ENCODE measurements at places on chromosomes 4 and X. TPM values are rescaled to one million over a fixed set of nuclear protein-coding genes. Genes with fewer than 3 reads are reported as not detected.

DNA sequence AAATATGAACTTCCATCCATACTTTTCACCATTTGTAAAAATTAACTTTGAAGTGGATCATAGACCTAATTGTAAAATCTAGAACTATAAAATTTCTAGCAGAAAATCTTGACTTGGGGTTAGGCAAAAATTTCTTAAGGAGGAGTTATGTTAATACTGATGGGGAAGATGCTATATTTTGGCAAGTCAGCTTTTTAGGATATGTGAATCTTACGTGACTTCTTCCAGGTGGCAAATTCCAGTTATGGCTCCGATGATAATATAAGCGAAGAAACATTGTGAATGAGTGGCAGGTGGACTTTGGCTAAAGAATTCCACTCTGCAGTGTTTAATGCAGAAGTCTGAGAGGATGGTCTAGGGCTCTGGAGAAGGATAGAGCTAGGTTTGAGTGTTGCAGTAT is 1.5 kb downstream of the PRPS2 start:
- H3K36me3 ChIP-seq = no peaks in the 10 kb centered on the region
- H3K27me3 ChIP-seq = peaks cover 21% of the 10 kb centered on the region
- DNase-seq = no peak
- no peaks in the 10 kb centered on the region for H3K4me1 ChIP-seq
- H3K27ac ChIP-seq = no peak overlapping the region

DNA sequence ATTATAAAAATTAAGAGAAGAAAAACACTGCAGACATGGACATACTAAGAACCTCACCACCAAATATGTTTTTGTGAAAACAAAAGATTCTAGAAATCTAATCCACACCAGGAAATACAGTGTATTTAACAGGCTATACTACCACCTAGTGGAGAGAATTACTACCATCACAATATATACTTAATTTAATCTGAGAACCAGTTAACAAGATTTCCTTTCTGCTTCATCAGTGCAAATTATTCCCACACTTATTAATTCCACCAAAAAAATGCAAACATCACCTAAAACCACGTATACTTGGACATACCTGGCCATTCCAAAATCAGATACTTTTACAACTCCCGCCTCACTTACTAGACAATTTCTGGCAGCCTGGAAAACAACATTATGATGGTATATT is 7.0 kb upstream of the TXK start:
- no peaks in the 10 kb centered on the region for H3K27me3 ChIP-seq
- no peak overlapping the region for H3K4me3 ChIP-seq
- H3K27ac ChIP-seq = no peak overlapping the region
- H3K36me3 ChIP-seq = peaks cover 31% of the 10 kb centered on the region
- H3K4me1 ChIP-seq = no peaks in the 10 kb centered on the region

GRCh38 chrX:47543496-47543895 is 17.5 kb upstream of the ARAF start:
- no peak overlapping the region for H3K27ac ChIP-seq
- no peak overlapping the region for H3K4me3 ChIP-seq
- H3K36me3 ChIP-seq = no peaks in the 10 kb centered on the region
- no peak for DNase-seq
- peaks cover 6% of the 10 kb centered on the region for H3K4me1 ChIP-seq

- no peak for DNase-seq
- no peaks in the 10 kb centered on the region for H3K4me1 ChIP-seq
- no peaks in the 10 kb centered on the region for H3K36me3 ChIP-seq
- no peak overlapping the region for H3K27ac ChIP-seq
- H3K4me3 ChIP-seq = no peak overlapping the region
- no peaks in the 10 kb centered on the region for H3K27me3 ChIP-seq
These were observed 24.1 kb downstream of the MSMO1 start for GRCh38 chr4:165351359-165352130.

DNA sequence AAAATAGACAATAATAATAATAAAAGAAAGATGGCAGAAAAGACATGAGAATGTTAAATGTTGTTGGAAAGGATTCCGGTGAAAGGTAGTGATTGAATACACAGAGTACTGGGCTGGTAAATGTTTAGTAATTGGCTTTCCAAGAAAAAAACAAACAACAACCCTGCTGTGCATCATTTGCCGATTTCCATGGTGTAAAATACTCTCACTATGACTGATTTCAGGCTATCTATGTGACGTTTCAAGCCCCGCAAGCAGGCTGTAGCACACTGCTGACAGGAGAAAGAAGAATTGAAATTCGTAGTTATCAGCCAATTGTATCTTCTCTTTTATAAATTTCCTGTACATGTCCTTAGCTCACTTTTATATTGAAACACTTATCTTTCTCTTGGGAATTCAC is 13.6 kb upstream of the SEPTIN6 start:
- H3K4me1 ChIP-seq = no peaks in the 10 kb centered on the region
- no peak for DNase-seq
- no peaks in the 10 kb centered on the region for H3K36me3 ChIP-seq
- no peak overlapping the region for H3K27ac ChIP-seq

DNA sequence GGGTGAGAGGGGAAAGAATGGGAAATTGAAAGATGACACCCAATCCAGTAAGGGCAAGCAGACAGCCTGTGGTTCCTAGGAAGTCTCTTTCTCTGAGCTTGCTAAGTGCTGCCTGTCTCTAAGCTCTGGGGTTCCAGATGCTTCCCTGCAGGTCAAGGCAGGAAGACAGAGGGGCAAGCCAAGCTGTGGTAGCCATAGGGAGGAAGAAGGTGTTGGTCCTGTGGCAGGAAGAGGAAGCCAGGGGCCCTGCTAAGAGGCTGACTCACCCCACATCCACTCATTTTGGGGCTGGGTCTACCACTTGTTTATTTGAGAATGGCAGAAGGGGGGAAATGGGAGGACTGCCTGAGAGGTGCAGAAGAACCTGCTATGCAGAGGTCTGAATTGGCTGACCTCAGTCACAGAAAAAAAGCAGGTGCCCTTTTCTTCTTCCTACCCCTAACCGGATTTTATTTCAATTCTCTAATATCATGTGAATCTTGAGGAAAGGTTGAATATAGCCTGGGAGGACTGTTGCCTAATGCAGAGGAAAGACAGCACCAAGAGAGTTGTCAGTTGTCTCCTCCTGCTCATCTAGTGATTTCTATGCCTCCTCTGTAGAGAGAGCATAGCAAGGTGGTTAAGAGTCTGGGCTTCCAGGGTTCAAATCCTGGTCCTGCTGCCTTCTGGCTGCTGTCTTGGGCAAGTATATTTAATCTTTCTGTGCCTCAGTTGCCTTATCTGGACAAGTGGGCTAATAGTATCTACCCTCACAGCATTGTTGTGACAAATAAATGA is 27.4 kb downstream of the HOPX start:
- H3K27me3 ChIP-seq = no peaks in the 10 kb centered on the region
- no peaks in the 10 kb centered on the region for H3K36me3 ChIP-seq
- peaks cover 31% of the 10 kb centered on the region for H3K4me1 ChIP-seq
- peak overlapping the region; percentile 77 for H3K27ac ChIP-seq

- no peak overlapping the region for H3K27ac ChIP-seq
- H3K4me1 ChIP-seq = no peaks in the 10 kb centered on the region
- H3K36me3 ChIP-seq = no peaks in the 10 kb centered on the region
- H3K27me3 ChIP-seq = no peaks in the 10 kb centered on the region
- no peak for DNase-seq
These were observed 121.1 kb upstream of the TEX13C start for GRCh38 chrX:125198546-125198945.

- H3K4me3 ChIP-seq = no peak overlapping the region
- H3K27ac ChIP-seq = no peak overlapping the region
- DNase-seq = no peak
- no peaks in the 10 kb centered on the region for H3K4me1 ChIP-seq
These were observed 4.0 kb downstream of the COL25A1 start for GRCh38 chr4:109298279-109299010.

DNA sequence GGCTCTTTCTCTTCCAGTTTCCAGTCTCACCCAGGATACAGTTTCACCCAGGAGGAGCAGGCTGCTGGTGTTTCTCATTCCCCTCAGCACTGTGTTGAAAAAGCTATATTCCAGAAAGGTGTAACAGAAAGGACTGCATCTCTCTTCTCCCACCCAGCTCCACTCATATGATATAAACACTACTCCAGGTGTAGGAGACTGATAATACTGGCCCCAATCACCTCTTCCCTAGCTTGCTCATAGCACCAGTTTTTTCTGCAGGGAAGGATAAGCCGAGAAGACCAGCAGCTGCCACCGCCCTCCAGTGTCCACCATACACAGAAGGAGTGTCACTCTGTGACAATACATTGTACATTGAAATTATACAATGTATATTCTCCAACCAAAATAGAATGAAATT is 105.5 kb upstream of the STK26 start:
- no peaks in the 10 kb centered on the region for H3K36me3 ChIP-seq
- no peak for DNase-seq
- H3K27me3 ChIP-seq = no peaks in the 10 kb centered on the region

DNA sequence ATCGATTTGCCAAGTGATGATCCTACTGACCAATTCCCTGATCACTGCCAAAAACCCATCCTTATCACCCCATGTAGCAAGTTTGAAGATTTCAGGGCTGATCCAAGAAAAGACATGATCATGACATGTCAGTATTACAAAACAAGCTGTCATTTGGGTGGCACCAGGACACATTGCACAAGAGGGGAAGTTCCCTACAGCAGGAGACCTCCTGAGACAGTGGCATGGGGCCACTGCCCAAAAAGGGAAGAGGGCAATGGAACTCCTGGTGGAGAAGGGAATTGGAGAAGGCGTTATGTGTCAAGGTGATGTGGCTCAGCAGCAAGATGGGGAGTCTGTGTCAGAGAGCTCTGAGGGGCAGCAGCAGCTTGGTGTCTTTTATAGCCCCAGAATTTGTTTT is 43.4 kb downstream of the ZNF182 start:
- H3K36me3 ChIP-seq = no peaks in the 10 kb centered on the region
- DNase-seq = no peak
- H3K27me3 ChIP-seq = no peaks in the 10 kb centered on the region
- H3K27ac ChIP-seq = no peak overlapping the region
- no peak overlapping the region for H3K4me3 ChIP-seq

- peaks cover 3% of the 10 kb centered on the region for H3K4me1 ChIP-seq
- DNase-seq = no peak
- H3K27me3 ChIP-seq = no peaks in the 10 kb centered on the region
- H3K36me3 ChIP-seq = no peaks in the 10 kb centered on the region
- H3K27ac ChIP-seq = no peak overlapping the region
- no peak overlapping the region for H3K4me3 ChIP-seq
These were observed 152.6 kb downstream of the GASK1B start for GRCh38 chr4:158020176-158020575.

DNA sequence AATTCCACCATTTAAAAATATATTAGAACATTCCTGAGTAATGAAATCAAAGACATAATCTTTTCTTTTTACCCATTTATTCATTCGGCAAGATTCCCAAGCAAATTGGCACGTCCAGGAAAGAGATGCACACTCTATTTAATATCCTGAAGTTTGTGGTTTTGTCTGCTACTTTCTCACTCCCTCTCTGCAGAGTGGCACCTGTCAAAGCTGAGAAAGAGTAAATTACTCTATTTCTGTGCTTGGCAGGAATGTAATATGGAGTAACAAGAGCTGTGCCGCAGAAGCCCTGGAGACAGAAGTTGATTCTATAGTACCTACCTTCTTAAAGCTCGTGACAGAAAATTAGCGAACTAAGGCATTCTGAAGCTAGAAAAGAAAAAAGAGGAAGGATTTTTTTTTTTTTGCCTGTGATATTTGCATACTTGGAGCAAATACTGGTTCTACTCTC is 5.5 kb downstream of the GSTCD start:
- H3K4me3 ChIP-seq = peak overlapping the region; percentile 27
- H3K27ac ChIP-seq = no peak overlapping the region
- peaks cover under 1% of the 10 kb centered on the region for H3K36me3 ChIP-seq

DNA sequence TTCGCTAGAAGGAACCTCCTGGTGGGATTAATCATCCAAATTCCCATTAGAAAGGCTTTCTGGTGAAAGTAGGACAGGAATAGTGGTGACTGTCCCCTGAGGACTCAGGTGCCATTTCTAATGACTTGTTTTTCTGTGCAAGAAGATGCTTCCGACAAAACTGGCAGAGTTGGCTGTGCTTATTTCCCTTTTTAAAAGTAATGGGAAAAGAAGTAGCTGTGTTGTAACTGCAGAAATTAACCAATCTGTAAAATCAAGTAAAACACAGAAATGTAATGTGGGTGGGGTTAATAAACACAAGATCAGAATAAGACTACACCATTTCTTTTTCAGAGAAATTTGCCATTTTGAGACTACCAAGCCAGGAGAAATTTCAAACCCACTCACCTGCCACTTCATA is 55.0 kb upstream of the FAM9B start:
- H3K27ac ChIP-seq = no peak overlapping the region
- H3K36me3 ChIP-seq = no peaks in the 10 kb centered on the region
- H3K4me3 ChIP-seq = no peak overlapping the region
- no peak for DNase-seq

DNA sequence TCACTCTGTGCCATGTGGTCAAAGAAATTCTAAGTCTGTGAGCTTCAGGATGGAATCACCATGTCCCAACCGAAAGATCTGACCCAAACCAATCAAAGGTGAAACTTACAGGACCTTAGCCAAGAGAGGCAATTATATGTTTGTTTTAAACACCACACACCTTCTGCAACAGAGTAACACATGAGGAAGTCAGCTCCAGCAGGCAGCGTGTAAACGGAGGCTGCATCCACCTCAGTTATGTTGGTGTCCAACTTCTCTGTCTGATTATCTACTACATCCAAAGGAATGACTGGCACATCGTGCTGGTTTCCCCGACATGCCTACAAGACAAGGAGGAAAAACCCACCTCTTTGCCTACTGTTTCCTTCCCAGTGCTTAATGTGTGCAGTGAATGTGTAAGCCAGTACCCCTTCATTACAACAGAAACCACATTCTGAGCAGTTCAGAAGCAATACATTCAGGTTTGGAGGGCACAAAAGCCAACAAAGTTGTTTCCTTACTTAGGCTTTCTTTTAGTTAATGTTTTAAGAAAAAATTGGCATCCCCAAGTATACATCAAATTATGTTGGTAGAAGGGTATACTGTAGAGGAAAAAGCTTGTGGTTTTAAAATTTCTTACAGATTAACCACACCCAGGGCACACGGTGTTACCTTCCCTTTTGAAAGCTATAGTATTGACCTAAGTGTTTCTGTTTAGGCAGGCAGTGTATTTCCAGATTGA is 12.4 kb downstream of the CASP6 start:
- no peak overlapping the region for H3K27ac ChIP-seq
- H3K27me3 ChIP-seq = no peaks in the 10 kb centered on the region
- H3K4me1 ChIP-seq = no peaks in the 10 kb centered on the region
- H3K36me3 ChIP-seq = peaks cover 78% of the 10 kb centered on the region
- DNase-seq = no peak
- no peak overlapping the region for H3K4me3 ChIP-seq

- H3K36me3 ChIP-seq = no peaks in the 10 kb centered on the region
- H3K27me3 ChIP-seq = no peaks in the 10 kb centered on the region
- no peak for DNase-seq
These were observed 41.1 kb upstream of the CBR4 start for GRCh38 chr4:169050881-169051760.

Gene VEGFC
- 7.0 TPM for total RNA-seq

Gene PACRGL
- total RNA-seq = 7.6 TPM

Gene RS1
- total RNA-seq = not detected

Gene MAP7D2
- total RNA-seq = 0.48 TPM

Gene MAGED4B
- 2.4 TPM for total RNA-seq

Gene THAP9
- total RNA-seq = 10.2 TPM

Gene ARSD
- total RNA-seq = 2.4 TPM

Gene MSMO1
- total RNA-seq = 4.4 TPM

Gene MOB1B
- 15.1 TPM for total RNA-seq

Gene MUC7
- not detected for total RNA-seq

Gene TMEM156
- total RNA-seq = not detected

Gene P2RY8
- total RNA-seq = 4.1 TPM

Data from psoas muscle (tissue), 8 donors.